ENCODE measurements at places on chromosomes 11 and 22. TPM values are rescaled to one million over a fixed set of nuclear protein-coding genes. Genes with fewer than 3 reads are reported as not detected.

Gene GPR83
- total RNA-seq: 0.48 TPM

Gene PAMR1
- 2.3 TPM for total RNA-seq

Gene MRGPRE
- total RNA-seq: not detected

DNA sequence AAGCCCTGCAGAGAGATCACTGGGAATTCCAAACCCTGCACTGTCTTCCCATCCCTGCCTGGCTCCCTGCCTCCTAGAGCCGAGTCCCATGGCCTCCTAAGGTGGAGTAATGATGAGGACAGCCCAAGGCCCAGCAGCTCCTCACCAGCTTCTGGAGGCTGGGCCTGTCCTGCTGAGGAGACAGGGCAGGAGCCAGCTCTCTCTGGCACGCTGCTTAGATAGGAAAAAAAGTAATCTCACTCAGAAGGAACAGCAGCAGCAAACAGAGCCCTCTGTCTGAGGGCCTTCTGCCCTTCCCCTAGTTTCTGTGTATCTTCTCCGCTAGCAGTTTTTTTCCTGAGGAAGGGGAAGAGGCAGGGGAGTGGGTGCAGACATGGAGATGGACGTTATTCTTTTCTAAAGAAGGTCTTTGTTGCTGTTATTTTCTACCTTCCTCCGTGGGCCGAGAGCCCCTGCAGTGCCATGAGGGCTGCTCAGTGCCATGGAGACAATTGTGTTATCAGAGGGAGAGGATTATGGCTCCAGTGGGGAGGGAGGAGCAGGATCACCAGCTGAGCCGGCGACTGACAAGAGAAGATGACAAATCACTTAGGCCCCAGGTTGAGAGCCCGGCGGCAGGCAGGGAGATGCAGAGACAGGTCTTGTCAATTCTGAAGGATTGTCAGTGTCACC lies 315.3 kb downstream of the BUD13 start:
- peak overlapping the region; percentile 14 for H3K27ac ChIP-seq
- no peak for DNase-seq
- H3K27me3 ChIP-seq: peaks cover 4% of the 10 kb centered on the region

DNA sequence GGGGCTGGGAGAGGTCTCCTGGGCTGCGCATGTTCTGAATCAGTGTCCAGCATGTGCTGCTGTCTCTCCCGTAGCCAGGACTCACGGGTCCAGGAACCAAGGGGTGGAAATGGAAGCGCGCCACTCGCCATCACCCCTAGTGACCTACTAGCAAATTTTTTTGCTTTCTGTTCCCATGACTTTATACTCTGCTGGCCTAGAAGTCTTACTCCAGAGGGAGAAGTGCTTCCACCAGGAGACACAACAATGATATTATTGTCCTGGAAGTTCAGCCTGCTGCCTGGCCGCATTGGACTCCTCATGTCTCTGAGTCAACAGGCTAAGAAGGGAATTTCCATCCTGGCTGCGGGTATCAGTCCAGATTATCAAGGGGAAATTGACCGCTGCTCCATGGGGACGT lies 729.7 kb downstream of the BRD1 start:
- no peak overlapping the region for H3K27ac ChIP-seq
- H3K4me1 ChIP-seq: peaks cover under 1% of the 10 kb centered on the region
- H3K36me3 ChIP-seq: no peaks in the 10 kb centered on the region
- no peak for DNase-seq
- H3K27me3 ChIP-seq: no peaks in the 10 kb centered on the region

DNA sequence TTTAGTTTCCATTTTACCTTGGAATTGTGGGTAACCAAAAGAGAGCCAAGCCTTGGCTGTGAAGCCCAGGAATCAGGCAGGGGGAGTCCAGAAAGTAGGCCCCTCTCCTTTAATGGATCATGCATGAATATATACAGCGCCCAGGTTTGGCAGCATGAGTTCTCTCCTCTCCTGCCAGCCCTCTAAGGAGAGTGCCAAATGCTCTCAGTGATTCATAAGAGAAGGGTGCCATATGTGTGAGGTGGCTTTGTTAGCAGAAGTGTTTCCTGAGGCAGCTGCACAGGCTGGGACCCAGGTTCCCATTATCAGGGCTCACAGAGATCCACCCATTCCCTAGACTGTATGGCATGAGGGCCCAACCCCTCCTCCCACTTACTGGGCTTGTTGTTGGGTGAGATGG lies 52.3 kb upstream of the SCUBE2 start:
- H3K4me1 ChIP-seq: no peaks in the 10 kb centered on the region
- H3K27ac ChIP-seq: no peak overlapping the region
- H3K36me3 ChIP-seq: peaks cover 67% of the 10 kb centered on the region
- no peaks in the 10 kb centered on the region for H3K27me3 ChIP-seq

DNA sequence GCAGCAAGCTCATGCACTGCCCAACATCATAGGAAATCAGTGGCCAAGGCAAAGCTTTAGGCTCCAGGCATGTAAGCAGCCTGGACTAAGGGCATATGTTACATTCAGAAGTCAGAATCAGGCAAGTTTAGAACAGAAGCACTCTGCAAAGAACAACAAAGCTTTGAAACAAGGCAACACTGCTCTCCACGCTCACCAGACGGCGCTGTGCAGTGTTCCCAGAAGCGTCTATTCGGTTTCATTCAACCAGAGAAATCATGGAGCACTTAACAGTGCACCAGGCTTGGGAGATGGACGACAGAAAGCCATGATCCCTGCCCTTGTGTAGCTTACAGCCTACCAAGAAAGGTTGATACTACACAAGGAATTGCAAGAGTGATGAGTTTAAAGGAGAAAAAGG lies 555.8 kb downstream of the BUD13 start:
- H3K27ac ChIP-seq: no peak overlapping the region
- H3K4me1 ChIP-seq: peaks cover 13% of the 10 kb centered on the region
- no peaks in the 10 kb centered on the region for H3K27me3 ChIP-seq
- H3K4me3 ChIP-seq: no peak overlapping the region
- H3K36me3 ChIP-seq: peaks cover 12% of the 10 kb centered on the region
- peak; percentile 75 for DNase-seq

DNA sequence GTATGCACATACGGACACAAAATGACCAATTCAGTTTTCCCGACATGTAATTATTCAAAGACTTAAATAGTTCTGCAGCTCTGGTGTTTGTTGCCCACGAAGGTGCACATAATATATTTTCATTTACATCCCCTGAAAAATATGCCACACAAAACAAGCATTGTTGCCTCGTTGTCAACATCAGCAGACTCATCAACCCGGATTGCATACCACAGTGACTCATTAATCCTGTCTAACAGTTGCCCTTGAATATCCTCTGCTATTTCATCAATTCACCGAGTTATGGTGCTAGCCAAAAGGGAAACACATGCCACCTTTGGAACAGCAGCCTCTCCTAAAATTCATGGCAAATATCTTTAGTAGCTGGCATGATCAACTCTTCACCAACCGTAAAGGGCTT lies 582.2 kb downstream of the LRRC4C start:
- H3K27ac ChIP-seq: no peak overlapping the region
- H3K27me3 ChIP-seq: no peaks in the 10 kb centered on the region
- no peaks in the 10 kb centered on the region for H3K4me1 ChIP-seq

DNA sequence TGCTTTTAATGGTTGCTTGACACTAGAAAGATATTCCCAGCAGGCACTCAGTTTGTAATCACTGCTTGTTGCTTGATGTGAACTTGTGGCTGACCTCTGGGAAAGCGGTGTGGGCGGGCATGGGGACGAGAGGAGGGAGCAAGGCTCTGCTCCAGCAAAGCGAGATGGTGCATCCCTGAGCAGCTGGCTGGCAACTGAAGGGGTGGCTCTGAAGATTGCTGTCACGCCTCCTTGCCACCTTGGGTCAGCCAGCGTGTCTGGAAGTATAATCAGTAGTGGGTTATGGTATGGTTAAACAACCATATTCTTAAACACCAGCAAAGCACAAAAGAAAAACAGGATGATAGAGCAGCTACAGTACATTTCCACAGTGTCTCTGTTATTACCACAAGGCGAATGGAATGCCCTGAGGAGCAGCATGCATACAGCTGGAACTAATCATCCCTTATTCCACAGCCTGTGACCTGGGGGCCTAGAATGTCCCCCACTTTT lies 124.5 kb downstream of the TRIM44 start:
- DNase-seq: peak; percentile 17
- no peak overlapping the region for H3K4me3 ChIP-seq
- H3K27ac ChIP-seq: no peak overlapping the region
- no peaks in the 10 kb centered on the region for H3K36me3 ChIP-seq
- no peaks in the 10 kb centered on the region for H3K27me3 ChIP-seq
